Stimulated activated naive CD8-positive, alpha-beta T cell treated with anti-CD3 and anti-CD28 coated beads, Interleukin-15, Interleukin-2, amounts not matched to agents 100 U/mL and 50 U/mL, for 24 hours (primary cell): ENCODE measurements at places on chromosomes 5 and 9.

DNA sequence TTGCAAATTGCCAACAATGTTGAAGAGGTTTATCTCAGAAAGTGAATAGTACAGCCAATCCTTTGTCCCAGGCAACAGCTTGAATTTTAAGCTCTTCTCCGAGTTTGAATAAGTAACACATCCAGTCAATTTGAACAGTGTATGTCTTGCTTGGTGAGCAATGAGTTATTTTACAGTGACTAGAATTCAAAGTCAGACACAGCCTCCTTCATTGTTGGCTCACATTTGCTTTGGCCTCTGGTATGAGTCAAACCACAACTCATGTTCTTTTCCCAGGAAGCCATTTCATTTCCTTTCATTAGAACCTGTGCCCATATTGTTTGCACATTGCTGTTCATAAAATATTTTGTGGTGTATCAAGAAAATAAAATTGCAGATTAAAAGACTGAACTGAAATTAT is 622.0 kb upstream of the DAB2 start:
- DNase-seq, result no peak

GRCh38 chr9:137880160-137880975 is 2.8 kb downstream of the CACNA1B start:
- no peak for DNase-seq

GRCh38 chr5:151684690-151685361 is 1.9 kb downstream of the SPARC start:
- no peak for DNase-seq

- DNase-seq, result no peak
Measured at GRCh38 chr5:160473681-160474080, 52.0 kb downstream of the PTTG1 start.

- DNase-seq, result no peak
Measured at GRCh38 chr5:13480834-13481233, 463.7 kb downstream of the DNAH5 start.

GRCh38 chr9:72623156-72623555 is 101.7 kb downstream of the TMC1 start:
- no peak for DNase-seq

DNA sequence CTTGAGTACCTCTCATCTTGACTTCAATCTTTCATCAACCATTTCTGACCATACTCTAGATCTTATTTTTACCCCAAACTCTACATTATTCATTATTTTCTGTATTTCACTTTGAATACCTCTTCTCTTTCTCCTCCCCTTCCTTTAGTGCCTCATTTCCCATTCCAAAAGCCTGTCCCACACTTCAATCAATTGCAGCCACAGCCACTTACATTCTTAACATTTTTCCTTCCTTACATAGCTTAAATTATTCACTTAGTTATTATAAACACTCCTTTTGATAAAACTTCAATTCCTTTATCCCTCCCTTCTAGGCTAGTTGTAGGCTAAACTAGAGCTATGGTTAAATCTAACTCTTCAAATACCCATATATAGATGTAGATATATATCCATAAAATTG is 344.0 kb downstream of the PRR16 start:
- DNase-seq, result no peak

DNA sequence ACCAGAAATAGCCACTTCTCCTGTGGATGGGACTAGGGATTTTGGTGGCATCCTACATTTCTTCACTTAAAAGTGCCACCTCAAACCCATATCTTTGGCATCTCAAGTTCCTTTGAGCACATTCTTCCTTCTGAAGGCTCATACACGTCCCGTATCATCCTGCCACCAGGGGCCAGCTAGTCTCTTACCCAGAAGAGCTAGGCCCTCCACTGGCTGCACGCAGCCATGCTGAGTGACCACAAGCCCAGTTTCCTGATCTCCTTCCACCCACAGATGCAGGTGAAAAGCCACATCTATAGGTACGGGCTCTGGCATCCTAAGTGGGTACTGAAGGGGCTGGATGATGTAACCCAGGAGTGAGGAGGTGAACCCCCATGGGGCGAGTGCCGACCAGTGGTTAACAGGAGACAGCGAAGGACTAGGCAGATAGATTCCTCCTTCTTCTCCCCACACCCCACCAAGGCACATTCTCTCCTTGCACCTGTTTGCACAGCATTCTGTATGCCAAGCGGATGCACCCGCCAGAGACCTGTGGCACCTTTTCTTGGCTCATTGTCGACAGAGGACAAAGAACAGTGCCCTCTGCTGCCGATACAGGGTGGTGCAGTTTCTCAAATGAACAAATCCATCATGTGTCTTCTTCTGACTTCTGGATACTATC is 14.4 kb upstream of the SCGB3A1 start:
- DNase-seq, result peak; percentile 70

DNA sequence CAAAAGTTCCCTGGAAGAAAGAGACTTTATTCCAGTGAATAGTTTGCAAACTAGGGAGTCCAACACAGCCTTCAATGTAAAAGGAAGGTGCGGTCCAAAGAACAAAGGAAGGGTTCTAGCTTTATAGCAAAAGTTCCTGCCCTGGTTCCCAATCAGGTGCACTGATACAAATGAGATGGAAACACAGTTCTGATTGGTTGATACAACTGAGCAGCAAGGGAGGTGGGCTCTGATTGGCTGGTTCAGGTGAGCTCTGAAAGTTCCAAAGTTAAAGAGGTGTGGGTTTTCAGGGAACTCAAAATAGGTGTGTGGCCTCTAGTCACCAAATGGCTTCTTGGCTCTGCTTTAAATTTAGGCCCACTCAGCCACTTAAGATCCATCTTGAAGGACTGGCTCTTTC is 43.1 kb downstream of the P4HA2 start:
- no peak for DNase-seq

DNA sequence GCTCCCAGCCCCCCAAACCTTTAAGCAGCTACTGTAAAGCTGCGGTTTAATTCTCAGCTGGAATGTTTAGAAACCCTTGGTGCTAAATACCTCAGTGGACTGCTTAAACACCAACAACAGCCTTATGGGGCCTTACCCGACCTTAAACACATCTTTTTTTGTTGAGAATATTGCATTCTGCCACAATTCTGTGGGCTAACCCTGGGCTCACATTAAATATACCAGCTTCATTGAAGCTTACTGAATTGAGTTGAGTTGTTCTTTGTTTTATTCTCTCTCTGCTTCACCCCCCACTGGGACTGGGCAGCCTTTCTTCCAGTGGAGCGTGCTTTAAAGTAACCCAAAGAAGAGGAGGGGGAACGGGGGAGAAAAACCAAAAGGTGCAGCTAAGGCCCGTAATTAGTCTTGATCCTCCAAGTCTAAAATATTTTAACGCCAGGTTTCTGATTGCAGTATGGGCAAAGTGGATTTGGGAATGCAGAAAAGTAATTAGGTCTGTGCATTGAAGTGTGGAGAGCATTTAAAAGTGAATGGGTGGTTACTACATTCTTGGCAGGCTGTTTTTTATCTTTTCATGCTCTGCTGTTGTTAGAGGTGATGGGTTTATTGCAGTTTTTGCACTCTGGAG is 281.2 kb downstream of the NR2F1-AS1 start:
- no peak for DNase-seq

GRCh38 chr9:87556821-87557220 is 59.2 kb downstream of the DAPK1 start:
- no peak for DNase-seq

GRCh38 chr5:63125862-63126261 is 547.2 kb downstream of the LRRC70 start:
- no peak for DNase-seq

DNA sequence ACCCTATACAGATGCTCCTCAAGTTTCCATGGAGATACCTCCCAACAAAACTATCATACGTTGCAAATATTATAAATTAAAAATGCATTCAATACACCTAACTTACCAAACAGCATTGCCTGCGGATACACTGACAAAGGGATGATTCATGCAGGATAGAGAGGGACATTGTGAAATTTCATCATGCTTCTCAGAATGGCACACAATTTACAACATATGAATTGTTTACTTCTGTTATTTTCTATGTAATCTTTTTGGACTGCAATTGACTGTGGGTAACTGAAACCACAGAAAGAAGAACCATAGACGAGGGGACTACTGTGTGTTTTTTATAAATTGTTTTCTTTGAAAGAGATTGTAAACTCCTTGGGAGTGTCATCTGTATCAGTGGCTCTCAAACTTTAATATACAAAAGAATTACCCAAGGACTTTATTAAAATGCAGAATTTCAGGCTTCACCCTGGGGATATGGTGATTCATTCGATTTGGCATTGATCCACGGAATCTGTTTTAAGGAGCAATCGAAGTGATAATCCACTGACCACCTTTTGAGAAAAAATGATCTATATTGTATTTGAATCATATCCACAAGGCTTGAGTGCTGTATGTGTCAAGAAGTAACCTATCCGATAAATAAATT is 146.4 kb downstream of the SGCD start:
- no peak for DNase-seq

- no peak for DNase-seq
Measured at GRCh38 chr5:94992325-94992724, 292.6 kb downstream of the MCTP1 start.

GRCh38 chr5:112411903-112412302 is 7.2 kb downstream of the EPB41L4A start:
- DNase-seq, result no peak

DNA sequence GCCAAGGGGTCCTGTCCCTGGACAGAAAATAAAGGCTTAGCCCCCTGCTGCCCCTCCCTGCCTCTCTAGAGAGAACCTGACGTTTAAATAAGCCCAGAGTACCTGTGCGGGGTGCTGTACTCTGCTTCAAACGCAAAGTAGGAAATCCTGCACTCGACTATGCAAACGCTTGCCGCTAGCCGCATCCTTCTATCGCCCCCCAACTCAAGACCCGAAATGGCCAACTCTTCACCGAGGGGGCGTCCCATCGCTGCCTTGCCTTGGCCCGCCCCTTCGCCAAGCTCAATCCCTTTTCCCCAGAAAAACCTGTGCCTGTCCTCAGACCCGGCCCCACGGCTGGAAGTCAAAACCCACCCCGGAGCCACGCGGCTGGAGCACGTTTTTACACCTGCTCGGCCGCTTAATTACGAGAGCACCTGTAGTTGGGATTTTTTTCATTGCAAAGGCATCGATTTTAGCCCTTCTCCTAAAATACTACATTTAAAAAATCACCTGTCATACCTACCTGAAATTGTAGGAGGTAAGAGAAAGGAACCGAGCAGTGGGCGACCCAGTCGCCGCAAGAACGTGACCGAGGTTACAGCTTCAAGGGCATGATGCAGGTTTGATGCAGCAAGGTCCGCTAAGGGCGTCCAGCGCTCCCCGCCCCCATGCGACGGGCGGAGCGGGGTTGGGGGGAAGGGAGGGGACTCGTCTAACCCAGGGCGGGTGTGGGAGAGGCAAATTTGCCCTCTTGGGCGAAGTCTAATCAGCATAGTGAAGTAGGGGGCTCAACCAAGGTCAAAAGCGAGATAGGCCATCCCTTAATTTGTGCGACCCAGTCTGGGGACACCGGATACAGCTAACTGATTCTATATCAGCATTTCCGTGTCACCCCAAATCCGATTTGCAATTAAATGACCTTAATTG is 3.5 kb downstream of the ELAVL2 start:
- DNase-seq, result no peak

DNA sequence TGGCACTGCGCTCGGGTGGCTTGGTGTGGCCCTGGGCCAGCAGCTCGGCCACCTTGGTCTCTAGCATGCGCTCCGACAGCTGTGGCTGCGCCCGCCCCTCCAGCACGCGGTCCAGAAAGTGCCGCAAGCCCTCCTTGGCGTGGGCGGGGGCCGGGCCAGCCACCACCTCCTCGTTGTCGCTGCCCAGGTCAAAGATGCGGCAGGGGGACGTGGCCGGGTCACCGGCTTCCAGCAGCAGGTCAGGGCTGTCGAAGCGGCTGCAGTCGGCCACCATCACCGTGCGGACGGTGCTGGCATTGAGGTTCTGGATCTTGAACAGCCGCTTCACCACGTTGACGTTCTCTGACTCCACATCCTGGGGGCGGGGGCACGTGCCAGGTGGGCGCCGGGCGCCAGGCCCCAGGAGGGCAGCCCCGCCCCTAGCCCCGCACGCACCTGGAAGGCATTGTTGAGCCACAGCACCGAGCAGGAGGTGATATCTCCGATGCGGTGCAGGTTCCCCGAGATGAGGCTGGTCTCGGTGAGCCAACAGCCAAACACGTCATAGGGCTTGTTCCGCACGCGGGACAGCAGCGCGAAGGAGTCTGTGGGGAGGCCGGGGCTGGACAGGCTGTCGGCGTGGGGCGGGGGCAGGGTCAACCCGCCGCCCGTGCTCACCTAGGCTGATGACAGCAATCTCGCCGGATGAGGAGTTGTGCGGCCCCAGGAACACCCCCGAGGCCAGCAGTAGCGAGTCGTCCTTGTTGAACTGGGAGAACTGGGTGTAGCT is 2.2 kb downstream of the FBXW5 start:
- no peak for DNase-seq

- DNase-seq, result no peak
Measured at GRCh38 chr5:73625372-73625943, 538 bp upstream of the ARHGEF28 start.

- DNase-seq, result no peak
Measured at GRCh38 chr5:18959535-18959934, 1028.5 kb downstream of the CDH18 start.

GRCh38 chr5:164869325-164869724 is 1363.9 kb downstream of the MAT2B start:
- no peak for DNase-seq

DNA sequence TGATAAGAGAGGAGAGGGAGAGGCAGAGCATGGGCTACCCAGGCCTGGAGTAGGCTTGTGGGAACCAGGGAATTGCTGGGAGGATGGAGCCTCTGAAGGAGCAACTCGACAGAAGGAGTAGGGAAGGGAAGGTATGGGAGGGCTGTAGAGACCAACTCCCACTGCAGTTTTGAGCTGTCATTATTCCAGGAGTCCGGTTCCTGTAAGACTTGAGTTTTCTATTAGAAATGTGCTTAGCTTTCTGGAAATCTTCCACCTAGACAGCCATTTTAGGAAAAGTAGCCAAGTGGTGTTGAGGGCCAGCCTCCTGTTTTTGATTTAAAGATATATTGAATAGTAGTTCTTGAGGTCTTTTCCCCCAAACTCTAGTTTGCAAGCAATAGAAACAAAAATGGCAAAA is 323.5 kb downstream of the LRRC70 start:
- no peak for DNase-seq

- peak; percentile 46 for DNase-seq
Measured at GRCh38 chr5:124651663-124652513, 94.6 kb downstream of the ZNF608 start.
